ENCODE measurements at places on chromosomes 7 and 10.

DNA sequence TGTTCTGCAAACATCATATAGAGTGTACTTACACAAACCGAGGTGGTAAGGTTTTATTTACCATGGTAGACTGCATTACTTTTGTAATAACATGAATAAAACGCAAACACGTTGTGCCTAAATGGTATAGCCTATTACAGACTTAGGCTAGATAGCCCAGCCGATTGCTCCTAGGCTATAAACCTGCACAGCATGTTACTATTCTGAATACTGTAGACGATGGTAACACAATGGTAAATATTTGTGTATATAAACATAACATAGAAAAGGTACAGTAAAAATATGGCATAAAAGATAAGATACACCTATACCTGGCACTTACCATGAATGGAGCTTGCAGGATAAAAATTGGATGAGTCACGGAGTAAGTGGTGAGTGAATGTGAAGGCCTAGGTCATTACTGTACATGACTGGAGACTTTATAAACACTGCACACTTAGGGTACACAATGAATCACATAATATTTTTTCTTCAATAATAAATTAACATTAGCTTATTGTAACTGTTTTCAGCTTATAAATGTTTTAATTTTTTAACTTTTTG is 16.3 kb downstream of the AKR1D1 start:
- DNase-seq = no peak

DNA sequence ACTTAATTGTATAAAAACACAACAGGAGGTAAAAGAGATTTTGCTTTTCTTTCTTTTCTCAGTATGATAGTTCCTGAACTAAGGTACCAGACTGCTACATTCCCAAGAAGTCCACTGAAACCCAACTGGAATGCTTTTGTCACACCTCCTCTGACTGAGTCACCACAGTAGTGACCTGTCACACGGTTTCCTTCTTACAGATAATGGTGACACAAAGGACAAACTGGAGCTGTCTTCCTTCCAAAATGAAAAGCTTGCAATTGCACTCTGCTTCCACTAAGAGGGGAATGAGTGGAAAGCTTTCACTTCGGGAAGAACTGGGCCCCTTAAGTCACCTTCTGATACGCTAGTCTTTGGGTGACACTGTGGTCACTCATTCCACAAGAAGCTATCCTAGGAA is 122.2 kb downstream of the KMT2E start:
- no peak for DNase-seq

GRCh38 chr7:127745445-127745844 is 93.5 kb downstream of the SND1 start:
- no peak for DNase-seq

GRCh38 chr7:85025312-85025756 is 161.5 kb downstream of the SEMA3D start:
- DNase-seq = no peak

- no peak for DNase-seq
Measured at GRCh38 chr7:128000048-128000447, 31.2 kb downstream of the LRRC4 start.

DNA sequence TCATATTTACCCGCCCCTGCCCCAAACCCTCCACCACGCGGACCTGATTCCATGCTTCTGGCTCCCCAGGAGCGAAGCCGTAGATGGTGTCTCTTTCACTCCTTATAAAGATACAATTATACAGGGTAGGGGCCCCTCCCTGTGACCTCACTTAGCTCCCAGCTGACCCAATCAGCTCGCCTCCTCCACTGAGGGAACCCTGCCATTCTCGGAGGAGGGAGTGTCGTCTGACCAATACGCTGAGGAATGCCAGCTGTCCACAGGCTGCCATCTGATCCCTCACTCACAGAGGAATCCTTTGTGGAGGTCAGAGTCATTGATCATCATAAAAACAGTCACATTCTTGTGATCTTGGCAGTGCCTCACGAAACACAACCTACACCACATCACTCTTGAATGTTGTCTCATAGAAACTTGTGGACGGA is 67.5 kb upstream of the INSIG1 start:
- peak; percentile 47 for DNase-seq

DNA sequence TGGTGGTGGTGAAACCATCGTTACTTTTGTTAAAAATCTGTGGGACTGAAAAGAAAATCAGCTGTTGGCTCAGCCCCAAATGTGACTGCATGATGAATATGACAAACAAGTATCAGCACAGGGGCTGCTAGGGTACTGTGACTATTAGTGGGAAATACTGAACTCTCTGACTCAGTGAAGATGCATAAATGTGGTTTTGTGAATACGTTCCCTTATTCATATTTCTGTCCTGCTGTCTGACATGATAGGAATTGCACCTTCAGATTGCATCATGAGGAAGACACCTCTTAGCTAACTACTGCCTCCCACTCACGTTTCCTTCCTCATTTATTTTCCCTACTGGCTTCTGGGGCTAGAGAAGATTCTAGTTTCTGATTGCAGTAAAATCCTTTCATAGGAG is 1.4 kb downstream of the CLEC5A start:
- no peak for DNase-seq

GRCh38 chr7:86947929-86948328 is 111.5 kb downstream of the ELAPOR2 start:
- no peak for DNase-seq

GRCh38 chr7:42227541-42227935 is 9.5 kb downstream of the GLI3 start:
- no peak for DNase-seq

- no peak for DNase-seq
Measured at GRCh38 chr7:123639631-123640030, 16.0 kb upstream of the LMOD2 start.

GRCh38 chr10:91887272-91888076 is 21.8 kb downstream of the FGFBP3 start:
- peak; percentile 11 for DNase-seq

GRCh38 chr7:36312064-36312914 is 77.4 kb upstream of the ANLN start:
- DNase-seq = no peak

DNA sequence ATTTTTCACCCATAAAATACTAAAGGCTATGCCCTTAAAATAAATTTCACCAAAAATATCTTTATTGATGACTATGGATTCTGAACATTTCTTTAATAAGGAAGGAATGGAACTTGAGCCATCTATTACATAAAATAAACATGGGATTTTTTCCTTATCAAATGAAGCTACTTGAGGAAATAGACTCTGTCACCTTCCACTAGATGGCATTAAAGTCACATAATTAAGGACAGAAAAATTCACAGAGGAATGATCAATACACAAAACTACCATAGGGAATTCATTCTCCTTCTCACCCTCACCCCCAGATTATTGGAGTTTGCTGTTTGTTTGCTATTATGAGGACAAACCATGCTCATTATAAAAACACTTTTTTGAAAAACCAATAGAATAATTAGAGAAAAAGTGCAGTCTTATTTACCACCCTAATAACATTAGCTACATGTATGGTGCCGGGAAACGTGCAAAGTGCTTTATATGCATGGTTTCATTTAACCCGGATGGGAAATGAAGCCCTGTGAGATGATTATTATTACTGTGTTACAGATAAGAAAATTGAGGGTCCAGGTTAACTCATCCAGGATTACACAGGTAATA is 21.1 kb upstream of the FOXI2 start:
- no peak for DNase-seq

- no peak for DNase-seq
Measured at GRCh38 chr7:67786021-67786420, 789.4 kb downstream of the TYW1 start.

DNA sequence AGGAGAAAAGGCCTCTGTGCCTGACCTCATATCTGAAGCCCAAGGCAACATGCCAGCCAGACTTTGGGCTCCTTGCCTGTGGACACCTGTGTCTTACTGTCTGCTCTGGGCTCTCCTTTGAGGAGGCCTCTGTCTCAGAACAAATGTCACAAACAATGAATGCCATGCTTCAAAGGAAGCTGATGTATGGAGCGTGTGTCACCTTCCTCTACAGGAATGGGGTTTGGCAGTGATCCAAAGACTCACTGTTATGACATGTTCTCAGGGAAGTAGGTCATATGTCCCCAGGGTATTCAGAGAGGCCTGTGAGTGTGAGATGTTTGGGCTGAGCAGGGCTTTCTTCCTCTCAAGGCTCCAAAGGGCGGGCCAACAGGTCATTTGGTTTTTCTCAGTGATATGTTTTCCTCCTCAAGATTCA is 38.4 kb downstream of the PTPRE start:
- DNase-seq = no peak

- no peak for DNase-seq
Measured at GRCh38 chr10:113221756-113222168, 271.7 kb downstream of the TCF7L2 start.

DNA sequence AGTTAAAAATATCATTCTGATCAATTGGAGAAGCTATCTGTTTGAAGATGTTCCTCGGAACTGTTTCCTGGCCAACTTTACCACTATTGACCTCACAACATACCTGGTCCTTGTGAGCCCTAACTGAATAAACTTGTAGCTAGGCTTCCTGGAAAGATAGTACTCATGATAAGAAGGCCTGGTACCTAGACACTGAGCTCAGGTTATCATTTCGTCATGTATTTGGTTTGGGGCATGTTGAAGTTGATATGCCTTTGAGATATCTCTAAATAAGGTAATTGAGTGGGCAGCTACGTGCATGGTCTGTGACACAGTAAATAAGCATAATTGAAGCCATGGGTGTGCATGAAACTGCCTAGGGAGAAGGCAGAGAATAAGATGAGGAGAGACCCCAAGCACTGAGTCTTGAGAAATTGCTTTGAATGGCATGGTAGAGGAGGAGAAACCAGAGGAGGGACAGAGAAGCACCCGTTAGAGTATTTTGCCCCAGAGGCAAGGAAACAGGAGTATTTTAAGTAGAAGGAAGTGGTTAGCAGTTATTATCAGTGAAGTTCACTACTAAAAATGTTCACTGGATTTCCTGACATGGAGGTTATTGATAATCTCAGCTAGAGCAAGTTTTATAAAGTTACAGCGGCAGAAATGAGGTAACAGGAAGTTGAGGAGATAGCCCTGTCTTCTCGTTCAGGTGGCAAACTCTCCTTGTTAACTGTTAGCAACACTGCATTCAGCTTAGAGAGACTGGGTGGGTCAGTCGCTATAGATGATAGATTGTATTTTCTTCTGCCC is 55.6 kb downstream of the CC2D2B start:
- no peak for DNase-seq

DNA sequence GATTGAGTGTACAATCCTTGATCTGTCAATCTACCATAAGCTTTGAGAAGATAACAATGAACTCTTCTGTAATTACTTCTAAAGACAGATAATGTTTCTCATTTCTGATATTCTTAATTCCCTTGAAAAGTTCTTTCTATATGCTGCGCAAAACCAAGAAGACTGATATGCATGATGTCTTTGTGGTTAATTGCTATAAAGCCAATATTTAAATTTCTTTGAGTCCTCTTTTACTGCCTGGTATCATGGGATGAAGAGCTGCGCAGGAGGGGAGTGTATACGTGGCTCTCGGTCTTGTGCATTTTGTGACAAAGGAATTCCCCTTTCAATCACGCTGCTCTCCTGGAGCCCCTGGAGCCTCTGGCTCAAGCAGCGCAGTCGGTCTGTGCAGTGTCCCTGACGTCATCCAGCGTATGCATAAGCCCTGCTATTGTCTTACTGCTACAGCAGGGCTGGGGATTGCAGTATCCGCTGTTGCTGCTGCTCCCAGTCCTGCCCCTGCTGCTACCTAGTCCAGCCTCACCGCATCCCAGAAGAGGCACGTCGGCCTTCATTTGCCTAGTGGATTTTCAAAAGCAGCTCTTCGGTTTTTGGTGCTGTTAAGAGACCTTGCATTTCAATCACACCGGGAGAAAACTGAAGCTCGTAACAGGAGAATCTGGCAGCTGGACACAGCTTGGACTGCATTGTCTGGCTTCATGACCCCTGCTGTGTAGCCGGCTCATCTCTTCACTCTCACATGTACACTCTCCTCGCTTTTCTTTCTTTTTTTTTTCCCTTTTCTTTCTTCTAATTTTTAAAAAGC is 66.7 kb downstream of the ST7 start:
- peak; percentile 36 for DNase-seq

DNA sequence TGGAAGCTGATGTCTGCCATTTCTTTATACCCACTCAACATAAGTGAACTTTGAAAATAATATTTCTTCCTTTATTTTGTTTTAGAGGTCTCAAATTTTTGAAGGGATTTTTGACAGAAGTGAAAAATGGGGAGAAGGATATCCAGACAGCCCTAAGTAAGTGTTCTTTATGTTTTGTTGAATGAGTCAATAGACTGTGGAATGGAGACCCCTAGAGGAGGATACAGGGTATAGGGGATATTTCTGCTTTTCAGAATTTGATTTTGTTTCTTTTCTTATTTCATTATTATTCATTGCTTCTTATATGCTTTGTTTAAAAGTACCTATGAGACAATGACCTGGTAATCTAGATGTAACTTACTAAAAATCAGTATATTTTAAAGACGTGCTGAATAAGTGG is 34.4 kb downstream of the PLEKHA8 start:
- DNase-seq = no peak

GRCh38 chr7:127123220-127123619 is 129.5 kb downstream of the GRM8 start:
- DNase-seq = no peak

- DNase-seq = no peak
Measured at GRCh38 chr7:96855139-96855538, 145.5 kb upstream of the SEM1 start.

GRCh38 chr10:106348933-106349332 is 815.6 kb downstream of the SORCS1 start:
- no peak for DNase-seq

DNA sequence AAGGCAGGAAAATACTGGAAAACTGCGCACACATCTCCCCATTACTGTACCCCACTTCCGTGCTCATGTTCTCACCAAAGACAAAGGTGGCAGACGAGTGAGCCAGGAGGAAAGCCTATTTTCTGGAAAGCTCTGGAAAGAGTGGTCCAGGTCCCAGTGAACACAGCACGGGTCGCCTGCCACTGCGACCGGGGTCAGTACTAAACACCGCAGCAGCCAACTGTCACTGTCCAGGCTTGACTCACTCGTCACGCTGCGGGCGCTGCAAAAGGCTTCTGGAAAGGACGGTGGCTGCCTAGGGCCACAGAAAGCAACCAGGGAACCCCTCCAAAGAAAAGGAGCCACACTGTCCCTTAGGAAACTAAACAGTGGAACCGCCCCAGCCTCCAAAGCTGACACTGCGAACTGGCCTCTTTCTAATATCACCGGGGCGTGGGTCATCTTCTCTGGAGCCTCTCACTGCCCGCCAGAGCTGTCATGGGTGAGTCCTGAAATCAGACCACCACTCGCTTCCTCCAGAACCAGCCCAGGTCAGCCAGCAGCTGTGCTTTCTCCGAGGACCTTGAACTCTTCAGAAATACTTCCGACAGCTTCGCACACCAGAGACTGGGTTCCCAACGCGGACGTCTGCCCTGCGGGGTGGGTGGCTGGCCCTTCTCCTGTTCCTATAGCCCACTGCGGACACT is 4.0 kb downstream of the RADIL start:
- no peak for DNase-seq

DNA sequence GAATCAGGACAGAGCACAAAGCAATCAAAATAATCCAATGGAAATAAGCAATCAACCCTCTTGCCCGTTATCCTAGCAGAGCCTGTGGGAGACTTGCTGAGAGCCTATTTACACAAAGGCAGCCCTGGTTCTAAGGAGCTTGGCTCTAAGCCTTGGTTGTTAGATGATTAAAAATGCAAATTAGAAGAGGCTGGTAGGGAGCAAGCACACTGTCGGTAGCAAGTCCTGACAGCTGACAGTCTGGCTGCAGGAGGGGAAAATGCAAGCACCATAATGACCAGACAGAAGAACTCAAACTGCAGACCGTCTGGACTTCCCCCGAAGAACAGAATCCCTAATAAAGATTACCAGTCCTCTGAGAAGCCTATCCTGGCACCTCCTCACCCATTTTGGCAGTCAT is 131.8 kb upstream of the CTTNBP2 start:
- no peak for DNase-seq

Data from substantia nigra (tissue), 51 donors.